Stimulated activated CD4-positive, alpha-beta T cell treated with anti-CD3 and anti-CD28 coated beads, TNF-alpha, amount 100 ng/mL, for 1 hour (primary cell): ENCODE measurements at places on chromosomes 6 and 20.

DNA sequence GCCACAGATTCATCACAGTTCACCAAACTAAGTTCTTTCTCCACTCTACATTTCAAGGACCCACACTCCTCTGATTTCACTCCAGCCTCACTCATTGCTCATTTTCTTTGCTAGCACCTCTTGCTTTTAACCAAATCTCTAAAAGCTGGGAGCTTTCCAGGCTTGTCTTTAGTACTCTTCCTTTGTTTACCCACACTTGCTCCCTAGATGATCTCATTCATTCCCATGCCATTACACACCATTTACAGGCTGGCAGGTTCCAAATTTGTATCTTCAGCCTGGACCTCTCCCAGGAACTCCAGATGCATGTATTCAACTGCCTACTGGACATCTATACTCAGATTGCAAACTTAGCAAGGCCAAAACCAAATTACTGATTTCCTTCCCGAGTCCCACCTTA lies 5.3 kb upstream of the GUCA1B start:
- DNase-seq, result no peak

DNA sequence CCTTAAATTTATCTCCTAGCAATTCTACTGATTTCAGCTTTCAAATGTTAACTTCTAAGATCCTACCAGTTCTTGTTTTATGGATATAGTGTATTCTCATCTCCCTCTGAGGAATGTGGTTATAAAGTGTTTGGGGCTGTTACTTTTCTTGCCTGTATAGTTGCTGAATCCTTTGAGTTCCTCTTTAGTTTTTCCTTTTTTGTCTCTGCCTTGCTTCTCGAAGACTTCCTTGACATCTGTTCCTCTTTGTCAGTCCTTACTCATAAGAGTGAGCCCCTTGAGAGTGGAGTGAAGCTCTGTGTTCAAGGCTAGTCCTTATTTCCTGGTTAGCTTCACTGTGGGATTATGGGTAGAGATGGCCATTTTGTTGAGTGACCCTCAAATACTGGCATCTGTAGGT lies 84.6 kb downstream of the ELOVL4 start:
- DNase-seq, result no peak

GRCh38 chr20:64108731-64109681 lies 1.6 kb upstream of the NPBWR2 start:
- DNase-seq, result no peak

GRCh38 chr6:139373928-139374356 lies 506 bp downstream of the CITED2 start:
- no peak for DNase-seq

- DNase-seq, result no peak
Measured at GRCh38 chr6:111601886-111602285, 3.8 kb downstream of the TRAF3IP2 start.

GRCh38 chr6:63440594-63440993 lies 120.8 kb upstream of the LGSN start:
- DNase-seq, result no peak

DNA sequence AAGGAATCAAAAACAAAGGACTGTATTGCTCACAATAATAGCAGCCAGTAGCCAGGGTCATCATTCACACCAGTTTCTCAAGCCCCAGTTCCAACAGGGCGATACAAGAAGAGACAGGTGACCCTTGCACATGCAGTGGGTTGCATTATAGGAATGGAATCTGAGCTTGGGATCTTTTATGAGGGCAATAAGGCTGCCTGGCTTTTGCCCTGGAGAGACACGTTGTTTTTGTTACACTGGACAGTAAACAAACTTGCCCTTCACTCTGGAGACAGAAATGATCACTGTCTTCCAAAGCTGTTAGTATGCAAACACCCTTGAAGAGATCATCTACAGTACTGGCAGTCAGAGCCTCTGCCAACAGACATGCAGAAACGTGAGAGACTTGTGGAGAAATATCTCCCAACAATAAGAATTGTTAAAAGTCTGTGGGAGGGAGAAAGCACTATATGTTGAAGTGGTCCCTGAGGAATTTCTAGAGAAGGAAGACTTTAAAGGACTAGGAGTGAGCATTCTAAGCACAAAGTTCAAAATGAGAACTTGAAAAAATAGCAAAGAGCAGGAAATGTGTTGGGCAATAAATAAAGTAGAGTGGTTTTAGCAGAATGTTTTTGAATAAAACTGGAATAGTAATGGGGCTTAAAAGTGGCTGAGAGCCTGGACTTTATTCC lies 6.2 kb upstream of the COL12A1 start:
- no peak for DNase-seq

- no peak for DNase-seq
Measured at GRCh38 chr6:3162067-3162497, 4.7 kb upstream of the TUBB2A start.
